ENCODE measurements at places on chromosomes 2 and 18.

DNA sequence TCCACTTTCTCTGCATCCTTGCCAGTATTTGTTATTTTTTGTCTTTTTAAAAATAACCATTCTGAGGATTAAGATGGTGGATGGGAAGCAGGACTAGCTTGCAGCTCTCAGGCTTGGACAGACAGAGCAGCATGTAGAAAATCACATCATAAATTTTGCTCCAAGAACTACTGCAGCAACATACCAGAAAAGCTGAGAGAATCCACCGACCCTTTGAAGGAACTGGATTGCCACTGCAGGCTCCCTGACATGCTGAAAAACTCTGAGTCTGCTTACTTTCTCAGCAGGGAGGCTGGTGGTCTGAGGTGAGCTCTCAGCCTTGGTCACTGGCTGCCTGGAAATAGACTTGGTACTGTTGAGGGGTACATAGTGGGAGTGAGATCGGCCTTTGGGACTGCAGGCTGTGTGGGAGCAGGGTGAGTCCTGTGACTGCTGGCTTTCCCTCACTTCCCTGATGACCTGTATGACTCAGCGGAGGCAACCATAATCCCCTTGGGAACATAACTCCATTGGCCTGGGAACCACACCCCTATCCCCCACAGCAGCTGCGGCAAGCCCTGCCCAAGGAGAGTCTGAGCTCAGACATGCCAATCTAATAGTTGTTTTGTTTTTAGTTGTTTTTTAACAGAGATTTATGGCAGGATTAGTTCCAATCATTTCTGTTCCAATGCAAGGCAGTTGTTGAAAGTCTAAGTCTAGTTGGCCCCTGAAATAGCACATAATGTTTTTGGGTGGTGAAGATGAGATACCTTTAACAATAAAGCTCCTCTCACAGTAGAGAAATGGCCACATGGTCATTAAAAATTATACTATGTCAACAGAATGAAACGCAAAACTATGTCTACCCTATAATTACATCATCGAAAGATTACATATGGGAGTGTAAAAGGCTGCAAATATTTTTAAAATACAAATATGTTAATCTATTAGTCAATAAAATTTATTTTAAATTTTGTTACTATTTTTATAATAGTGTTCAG, 414.2 kb upstream of the CHAC2 start:
- DNase-seq: peak; percentile 18

GRCh38 chr18:61323951-61324350, 9.3 kb upstream of the CDH20 start:
- peak; percentile 23 for DNase-seq

GRCh38 chr2:142974288-142975024, 97.0 kb downstream of the KYNU start:
- peak; percentile 43 for DNase-seq

- DNase-seq: peak; percentile 91
These were observed 26.6 kb upstream of the TCF7L1 start for GRCh38 chr2:85106489-85107180.

Data from fibroblast of skin of right quadriceps (primary cell).